Renal cortical epithelial cell (primary cell): ENCODE measurements at places on chromosomes 7 and 10. TPM values are rescaled to one million over a fixed set of nuclear protein-coding genes. Genes with fewer than 3 reads are reported as not detected.

DLX5 gene
- total RNA-seq, result not detected in 2 replicates

SVIL gene
- 61.0 and 202 TPM in 2 replicates for total RNA-seq

MOGAT3 gene
- total RNA-seq, result not detected in 2 replicates

JAKMIP3 gene
- total RNA-seq, result 0.10 TPM in 1 of 2 replicates, not detected in the other

UNC5B gene
- total RNA-seq, result 0.35 and 0.80 TPM in 2 replicates
